ENCODE measurements at places on chromosomes 13 and 19. TPM values are rescaled to one million over a fixed set of nuclear protein-coding genes. Genes with fewer than 3 reads are reported as not detected.

DNA sequence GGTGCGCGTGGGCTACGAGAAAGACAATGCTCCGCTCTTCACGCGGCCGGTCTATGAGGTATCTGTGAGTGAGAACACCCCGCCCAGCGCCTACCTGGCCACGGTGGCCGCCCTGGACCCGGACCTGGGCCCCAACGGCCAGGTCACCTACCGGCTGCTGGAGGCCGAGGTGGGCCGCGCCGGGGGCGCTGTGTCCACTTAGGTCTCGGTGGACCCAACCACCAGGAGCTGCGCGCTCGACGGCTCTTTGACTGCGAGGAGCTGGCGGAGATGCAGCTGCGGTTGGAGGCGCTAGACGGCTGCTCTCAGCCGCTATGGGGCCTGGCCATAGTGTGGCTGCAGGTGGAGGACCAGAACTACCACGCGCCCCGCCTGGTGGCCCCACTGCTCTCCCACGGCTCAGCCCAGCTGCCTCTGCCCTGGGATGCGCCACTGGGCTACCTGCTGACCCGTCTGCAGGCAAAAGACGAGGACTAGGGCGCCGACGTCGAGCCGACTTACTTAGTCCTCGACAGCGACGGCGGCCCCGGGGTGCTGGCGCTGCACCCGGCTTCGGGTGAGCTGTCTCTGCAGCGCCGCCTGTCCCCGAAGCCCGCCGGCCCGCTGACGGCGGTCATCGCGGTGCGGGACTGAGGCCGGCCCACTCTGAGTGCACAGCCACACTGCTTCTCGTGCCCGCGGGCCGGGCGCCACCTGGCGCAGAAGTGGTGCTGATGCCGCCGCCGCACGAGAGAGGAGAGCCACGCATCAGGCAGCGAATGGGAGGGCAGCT, 173.0 kb downstream of the OLFM4 start:
- DNase-seq = no peak

The C19orf81 gene
- polyA plus RNA-seq = 2.5 TPM

DNA sequence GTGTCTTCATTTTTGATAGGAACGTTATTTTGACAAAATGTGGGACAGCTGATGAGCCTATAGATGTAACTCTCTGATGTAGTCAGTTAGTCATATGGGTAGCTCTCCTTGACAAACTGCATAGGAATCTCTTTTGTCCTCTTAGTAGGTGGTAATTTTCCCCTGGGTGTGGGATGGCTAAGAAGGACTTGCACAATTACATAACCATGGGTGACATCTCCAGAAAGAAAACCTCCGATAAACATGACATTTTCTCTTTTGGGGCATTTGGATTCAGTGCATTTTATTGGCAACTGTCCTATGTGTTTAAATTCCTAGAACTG, 41.8 kb downstream of the IGFL3 start:
- DNase-seq = no peak

The ZNF460 gene
- polyA plus RNA-seq = 2.2 TPM

- DNase-seq = no peak
These were observed 313.4 kb upstream of the DACH1 start for GRCh38 chr13:72180253-72180952.

The OR4F17 gene
- polyA plus RNA-seq = not detected

The ATXN8OS gene
- 0.22 TPM for polyA plus RNA-seq

DNA sequence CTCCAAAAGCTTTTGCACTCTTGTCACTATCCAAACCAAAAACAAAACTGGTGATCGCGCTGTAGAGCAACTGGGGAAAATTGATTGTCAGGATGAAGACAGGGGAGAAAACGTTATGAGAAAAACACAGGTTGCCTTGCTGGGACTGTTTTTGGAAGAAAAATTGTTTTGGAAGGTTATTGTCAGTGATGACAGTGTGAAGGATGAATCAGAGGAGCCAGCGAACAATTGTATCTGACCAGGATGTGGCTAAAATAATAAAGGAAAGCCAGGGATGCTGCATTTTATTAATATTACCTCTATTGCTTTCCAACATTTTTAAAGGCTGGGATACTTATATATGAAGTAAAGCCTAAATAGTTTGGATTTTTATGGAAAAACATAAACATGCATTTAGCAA, 334.0 kb downstream of the SPRY2 start:
- no peak for DNase-seq

DNA sequence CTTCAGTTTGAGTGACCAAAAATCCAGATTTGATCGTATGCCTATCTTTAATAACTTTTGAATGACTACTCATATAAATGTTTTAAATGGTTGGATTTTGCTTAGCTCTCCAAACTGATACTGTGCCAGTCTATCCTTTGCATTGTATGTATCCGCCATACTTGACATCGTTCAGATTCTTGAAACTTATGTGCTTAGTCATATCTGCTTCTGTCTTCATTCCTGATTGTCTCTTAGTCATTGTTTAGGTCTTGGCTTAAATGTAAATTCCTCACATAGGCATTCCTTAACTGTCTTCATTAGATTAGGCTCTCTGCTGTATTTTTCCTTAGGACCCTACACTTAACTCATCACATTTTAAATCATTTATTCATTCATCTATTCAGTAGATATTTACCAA, 126.0 kb downstream of the PCCA start:
- DNase-seq = no peak
